Activated CD4-positive, alpha-beta T cell treated with anti-CD3 and anti-CD28 coated beads for 48 hours (primary cell): ENCODE measurements at places on chromosomes 2 and 18.

GRCh38 chr2:71620851-71621251 is 167.5 kb downstream of the DYSF start:
- DNase-seq: no peak

GRCh38 chr18:9824952-9825371 is 60.8 kb upstream of the TXNDC2 start:
- DNase-seq: no peak

GRCh38 chr2:11949732-11950523 is 203.5 kb downstream of the LPIN1 start:
- DNase-seq: no peak

GRCh38 chr2:24985511-24985910 is 13.8 kb upstream of the DNAJC27 start:
- DNase-seq: no peak

DNA sequence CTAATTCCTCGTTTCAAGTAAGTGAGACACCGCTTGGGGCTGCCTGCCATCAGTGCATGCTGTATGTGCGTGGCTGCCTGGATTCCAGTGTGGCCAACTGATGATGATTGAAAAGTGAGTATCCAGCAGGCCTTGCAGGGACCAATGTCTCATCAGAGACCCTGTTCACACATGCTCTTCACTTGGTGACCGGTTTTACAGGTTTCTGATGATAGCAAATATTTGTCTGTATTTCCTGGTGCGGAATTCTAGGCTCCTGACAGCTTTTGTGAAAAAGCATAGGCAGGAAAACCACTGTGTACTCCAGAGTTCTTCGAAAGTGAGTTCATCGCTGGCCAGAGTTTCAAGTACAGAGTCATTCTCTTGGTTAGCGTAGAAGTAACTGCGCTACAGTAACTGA is 13.8 kb upstream of the YWHAQ start:
- no peak for DNase-seq

- no peak for DNase-seq
Measured at GRCh38 chr2:16303273-16303577, 362.4 kb downstream of the CYRIA start.

DNA sequence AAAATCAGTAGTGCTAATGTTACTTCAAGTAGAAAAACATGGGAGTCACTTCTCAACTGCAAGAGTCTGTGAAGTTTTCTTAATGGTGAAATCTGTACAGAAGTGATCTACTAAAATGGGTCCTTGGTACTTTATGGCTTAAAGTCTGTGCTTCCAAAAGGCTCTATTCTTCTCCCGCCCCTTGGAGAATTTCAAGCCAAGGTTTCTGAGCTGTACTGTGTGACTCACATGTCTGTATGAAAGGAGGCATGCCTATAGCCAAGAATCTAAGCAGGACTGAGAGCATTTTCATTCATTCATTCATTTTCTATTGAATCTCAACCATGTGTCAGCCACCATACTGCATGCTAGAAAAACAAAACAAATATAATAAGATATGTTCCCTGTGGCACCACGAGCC is 19.8 kb upstream of the DDX18 start:
- no peak for DNase-seq

- no peak for DNase-seq
Measured at GRCh38 chr2:163252199-163252598, 413.6 kb upstream of the KCNH7 start.

- no peak for DNase-seq
Measured at GRCh38 chr2:121575800-121576199, 45.1 kb downstream of the RNU4ATAC start.

DNA sequence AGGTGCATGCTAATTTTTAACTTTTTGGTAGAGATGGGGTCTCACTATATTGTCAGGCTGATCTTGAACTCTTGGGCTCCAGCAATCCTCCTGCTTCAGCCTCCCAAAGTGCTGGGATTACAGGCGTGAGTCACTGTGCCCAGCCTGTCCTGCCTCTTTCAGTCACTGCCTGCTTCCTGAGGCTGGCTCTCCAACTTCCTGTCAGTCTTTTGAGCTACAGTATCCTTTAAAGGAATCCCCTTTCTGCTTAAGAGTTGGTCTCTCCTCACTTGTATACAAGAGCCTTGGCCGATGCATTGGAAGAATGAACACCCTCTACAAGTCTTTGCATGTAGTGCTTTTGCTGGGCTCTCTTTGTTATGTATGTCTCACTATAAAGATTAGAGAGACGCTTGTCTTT is 88.4 kb upstream of the SMAD2 start:
- DNase-seq: no peak

DNA sequence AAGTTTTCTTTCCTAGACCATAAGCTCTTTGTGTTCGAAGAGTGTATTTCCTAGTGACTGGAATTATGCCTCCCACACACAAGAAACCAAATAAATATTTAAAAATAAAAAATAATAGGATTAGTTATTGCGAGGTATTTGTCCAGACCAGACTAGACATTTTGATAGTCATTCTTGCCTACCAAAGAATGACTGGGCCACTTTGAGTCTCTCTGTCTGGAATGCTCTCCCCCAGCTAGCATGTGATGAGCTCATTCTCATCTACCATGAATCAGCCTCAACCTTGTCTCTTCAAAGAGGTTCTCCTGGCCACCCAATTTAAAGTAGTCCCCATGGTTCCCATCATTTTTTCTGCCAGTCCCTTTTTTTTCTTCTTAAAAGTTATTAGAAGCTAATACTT is 13.9 kb upstream of the DSC1 start:
- no peak for DNase-seq

- DNase-seq: peak; percentile 2
Measured at GRCh38 chr2:169260246-169260645, 102.1 kb downstream of the LRP2 start.

- DNase-seq: no peak
Measured at GRCh38 chr2:226121046-226121738, 678.4 kb downstream of the IRS1 start.

- no peak for DNase-seq
Measured at GRCh38 chr2:206323486-206323885, 49.0 kb downstream of the ZDBF2 start.

- DNase-seq: no peak
Measured at GRCh38 chr2:235520787-235521186, 26.9 kb downstream of the AGAP1 start.

- DNase-seq: peak; percentile 12
Measured at GRCh38 chr2:54048117-54048785, 67.2 kb upstream of the ACYP2 start.

DNA sequence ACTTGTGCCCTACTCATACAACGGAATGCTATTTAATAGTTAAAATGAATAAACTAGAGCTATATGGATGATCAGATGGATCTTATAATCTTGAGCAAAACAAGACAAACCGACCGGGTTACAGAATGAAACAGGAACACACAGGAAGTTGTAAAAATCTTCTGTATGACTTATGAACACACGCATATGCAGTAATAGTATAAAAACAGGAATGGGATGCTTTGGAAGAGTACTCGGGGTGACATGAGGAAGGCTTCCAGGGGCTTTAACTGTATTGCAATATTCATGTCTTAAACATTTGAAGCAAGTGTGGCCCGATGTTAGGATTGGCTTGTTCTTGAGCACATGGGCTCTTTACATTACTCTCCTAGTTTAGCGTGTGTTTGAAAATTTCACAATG is 14.9 kb upstream of the E2F6 start:
- no peak for DNase-seq

GRCh38 chr18:22939649-22940048 is 6.5 kb downstream of the RBBP8 start:
- DNase-seq: no peak
